ENCODE measurements at places on chromosomes 2 and 18.

- no peak for DNase-seq
These were observed 10.6 kb downstream of the PLCD4 start for GRCh38 chr2:218618102-218618860.

DNA sequence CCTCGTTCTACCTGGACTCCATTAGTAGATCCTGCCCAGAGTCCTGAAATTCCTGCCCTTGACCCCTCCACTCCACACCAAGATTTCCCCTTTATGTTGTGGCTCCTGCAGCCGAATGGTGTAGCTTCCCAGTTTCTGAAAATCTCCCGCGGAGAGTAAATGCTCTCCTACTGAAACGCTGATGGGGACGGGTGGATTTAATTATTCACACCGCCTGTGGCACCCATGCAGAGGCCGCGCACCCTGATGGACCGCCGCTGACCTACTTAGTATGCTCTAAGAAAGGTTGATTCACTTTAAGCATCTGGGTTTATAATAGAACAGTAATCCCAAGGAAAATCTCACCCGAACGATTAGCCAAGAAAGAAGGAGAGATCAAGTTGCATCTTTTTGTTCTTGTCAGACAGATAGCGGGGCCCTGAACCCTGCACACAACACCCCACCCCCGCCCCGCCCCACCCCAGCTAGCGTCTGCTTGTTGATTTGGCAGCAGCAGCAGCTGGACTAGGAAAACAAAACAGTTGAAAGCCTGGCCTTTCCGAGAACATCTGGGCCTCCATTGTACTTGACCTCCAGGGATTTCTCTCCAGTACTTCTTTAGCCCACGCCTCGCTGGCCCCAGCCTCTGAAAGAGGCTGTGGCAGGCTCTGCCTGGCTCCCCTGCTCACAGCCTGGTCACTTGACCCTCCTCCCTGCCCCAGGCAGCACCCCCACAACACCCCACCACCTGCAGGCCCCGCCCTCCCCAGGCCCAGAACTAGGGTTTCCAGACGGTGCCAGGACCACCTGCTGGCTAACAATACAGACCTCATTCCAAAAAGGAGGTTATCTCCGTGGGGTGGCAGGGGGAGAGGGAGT, 53.6 kb downstream of the DPYSL5 start:
- no peak for DNase-seq

DNA sequence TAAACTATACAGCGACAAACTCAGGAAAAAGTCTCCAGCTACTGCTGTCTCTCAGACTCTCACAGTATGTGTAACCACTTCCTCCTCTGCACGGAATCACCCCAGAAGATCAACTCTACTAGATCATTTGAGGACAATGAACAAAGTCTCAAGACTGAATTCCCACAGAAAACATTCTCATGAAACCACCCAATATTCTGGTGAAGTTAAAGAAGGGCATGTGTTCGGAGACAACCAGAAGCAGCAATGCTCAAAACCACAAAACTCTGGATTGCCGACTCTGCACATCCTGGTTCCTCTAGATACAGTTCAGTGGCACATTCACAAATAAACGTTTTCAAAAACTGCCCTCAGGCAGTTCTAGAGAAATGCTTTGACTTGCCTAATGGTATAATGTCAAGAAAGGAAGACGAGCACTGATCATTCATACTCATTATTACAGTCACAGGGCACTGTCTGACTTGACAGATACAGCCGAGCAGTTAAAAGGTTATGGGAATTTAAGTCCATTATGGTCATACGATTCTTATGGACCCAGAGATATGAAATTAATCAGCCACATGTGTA, 91.9 kb upstream of the STK17B start:
- DNase-seq: no peak

- no peak for DNase-seq
These were observed 11.7 kb downstream of the PFN4 start for GRCh38 chr2:24111407-24111901.

DNA sequence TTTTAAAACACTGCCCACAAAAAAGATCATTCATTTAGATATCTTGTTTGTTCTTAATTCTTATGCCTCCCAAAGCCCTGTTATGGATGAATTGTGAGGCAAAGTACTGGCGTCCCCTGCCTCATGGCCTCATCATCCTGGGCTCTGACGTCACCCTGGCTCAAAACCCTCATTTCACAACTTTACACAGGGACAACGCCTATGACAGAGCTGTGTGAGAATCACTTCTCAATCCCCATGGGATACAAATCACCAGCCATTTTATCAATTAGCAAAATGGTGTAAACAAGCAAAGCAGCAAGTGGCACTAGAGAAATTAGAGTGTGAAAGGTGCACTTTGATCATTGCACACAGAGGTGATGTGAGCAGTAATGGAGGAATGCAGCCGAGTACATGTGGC, 16.6 kb downstream of the FHOD3 start:
- DNase-seq: no peak

- no peak for DNase-seq
These were observed 233.4 kb upstream of the MYT1L start for GRCh38 chr2:2564300-2565078.

DNA sequence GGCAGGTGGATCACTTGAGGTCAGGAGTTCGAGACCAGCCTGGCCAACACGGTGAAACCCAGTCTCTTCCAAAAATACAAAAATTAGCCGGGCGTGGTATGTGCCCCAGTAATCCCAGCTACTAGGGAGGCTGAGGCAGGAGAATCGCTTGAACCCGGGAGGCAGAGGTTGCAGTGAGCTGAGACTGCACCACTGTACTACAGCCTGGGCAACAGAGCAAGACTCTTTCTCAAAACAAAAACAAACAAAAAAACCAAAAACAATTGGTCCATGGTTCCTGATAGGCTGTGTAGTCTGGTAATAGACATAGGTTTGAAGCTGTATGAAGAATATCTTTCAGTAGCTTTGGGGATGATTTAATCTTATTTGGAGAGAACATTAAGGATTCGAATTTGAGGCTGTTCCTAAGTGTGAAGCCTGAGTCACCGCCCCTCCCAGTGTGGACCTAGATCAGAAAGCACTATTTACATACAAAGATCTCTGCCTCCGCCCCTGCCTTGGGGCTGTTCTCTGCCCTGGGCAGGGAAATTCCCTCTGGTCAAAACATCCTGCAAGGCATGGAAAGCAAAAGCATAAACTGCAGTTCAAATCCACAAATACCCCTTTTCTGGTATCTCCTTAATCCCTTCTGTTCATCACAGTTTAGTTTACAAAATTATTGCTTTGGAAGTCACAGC, 52.8 kb upstream of the PMAIP1 start:
- DNase-seq: no peak

DNA sequence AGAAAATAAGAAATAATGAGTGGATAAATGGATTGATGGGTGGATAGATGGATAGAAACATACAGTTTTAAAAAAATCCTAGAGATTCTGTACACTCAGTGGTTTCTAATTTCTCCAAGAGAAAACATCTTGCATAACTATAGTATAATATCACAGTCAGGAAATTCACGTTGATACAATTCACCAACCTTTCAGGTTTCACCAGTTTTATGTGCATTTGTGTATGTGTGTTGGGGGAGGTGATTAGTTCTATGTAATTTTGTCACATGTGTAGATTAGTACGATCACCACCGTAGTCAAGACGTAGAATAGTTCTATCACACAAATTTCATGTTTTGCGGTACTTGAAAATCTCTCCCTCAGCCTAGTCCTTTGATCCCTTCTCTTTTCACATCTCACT, 288.2 kb upstream of the LRATD1 start:
- no peak for DNase-seq

GRCh38 chr2:207330912-207331311, 165.2 kb upstream of the KLF7 start:
- peak; percentile 86 for DNase-seq

- no peak for DNase-seq
These were observed 1.7 kb downstream of the SP140 start for GRCh38 chr2:230227216-230227615.

DNA sequence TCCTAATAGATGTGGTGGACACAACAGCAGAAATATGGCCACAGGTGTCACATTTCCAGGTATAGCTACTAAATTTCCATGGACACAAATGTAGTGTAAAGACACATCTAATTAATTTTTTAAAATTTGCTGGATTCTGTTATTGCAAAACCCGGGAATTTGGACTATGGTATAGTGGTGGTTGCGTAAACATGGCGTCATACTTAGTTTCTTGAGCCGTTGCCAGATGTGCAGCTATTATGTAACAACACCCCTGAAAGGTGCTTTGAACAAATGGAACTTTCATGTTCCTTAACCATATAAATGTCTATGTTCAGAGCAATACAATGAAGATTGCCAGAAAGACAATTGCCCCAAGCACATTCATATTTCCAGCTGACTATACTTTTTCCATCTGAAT, 85.9 kb downstream of the HRH4 start:
- DNase-seq: no peak

- DNase-seq: no peak
These were observed 230.0 kb upstream of the TPO start for GRCh38 chr2:1183300-1183699.

DNA sequence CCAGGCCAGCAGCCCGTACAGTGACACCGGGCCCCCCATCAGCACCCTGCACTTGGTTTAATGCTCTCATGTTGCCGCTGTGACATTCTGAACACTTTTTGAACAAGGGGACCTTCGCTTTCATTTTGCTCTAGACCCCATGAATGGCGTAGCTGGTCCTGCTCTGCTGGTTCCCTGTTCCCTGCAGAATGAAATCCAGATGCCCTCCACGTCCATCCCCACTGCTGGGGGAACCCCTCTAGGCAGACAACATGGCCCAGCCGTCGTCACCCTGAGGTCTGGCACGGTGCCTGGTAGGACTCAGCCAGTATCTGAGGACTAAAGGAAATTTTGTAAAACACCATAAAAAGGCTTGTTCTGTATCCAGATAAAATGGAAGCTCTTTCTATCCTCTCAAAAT, 128.6 kb downstream of the KCTD1 start:
- DNase-seq: no peak

DNA sequence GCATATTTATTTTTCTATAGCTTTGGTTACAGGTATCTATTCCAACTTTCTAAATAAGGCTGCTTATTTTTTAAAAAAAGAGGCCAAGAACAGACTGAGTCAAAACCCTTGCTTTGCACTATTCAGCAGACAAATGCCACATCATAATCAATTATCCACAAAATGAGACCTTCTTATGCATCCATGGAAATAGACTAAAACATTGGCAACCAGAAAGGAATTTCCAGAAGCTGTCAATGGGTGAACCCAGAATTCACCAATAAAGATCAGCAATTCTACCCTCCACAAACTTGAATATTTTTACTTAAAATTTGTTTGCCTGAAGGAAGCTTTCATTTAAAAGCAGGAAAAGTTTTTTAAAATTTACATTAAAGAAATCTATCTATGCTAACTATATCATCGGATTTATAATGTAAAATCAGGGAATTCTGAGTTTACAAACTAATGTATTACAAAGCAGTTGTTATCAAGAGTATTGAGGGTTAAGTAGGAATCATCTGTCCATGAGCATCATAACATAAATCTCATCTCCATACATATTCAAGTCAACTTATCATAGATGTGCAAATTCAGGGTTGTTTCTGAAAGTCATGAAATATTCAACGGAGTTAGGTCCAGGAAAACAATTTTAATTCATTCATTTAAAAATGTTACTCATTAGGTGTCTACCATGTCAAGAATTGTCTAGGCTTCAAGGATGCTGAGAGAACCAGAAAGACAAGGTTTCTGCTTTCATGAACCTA, 548.0 kb downstream of the SATB2 start:
- DNase-seq: no peak

- no peak for DNase-seq
These were observed 14.0 kb downstream of the YIPF4 start for GRCh38 chr2:32291746-32292145.

DNA sequence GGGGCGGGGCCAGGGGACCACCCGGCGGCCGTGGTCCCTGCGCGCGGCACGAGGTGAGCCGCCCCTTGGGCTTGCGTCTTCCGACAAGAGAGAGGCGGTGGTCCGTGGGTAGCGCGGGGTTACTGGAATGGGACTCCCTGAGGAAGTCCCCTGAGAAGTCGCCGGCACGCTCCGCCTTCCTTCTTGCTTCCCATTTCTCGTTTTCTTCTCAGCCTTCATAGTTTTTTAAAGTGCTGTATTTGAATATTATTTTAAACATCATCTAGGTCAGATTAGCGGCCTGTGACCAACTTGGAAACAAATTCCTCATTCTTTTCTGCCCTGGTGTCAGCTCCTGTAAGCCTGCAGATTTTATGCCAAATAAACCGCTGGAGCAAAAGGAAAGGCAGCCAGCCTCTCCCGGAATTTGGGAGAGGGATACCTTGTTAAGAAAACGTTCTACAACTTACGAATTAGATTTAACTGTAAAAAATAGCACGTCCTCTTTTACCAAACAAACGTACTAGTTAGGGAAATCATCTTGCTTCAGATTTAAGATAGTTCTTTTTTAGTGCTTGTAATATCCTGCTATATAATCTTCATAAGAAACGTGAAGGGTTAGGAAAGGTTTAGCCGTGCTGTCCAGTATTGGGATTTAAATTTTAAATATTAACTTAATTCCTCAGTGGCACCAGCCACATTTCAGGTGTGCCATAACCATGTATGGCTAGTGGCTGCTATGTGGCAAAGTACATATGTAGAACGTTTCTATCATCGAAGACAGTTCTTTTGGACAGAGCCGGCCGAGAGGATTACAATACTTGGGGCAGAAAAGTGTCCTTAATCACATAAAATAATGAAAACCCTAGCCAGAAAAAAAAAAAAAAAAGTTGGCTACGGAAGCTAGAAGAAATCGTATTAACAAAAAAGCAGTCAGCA, 628 bp upstream of the PTPN2 start:
- no peak for DNase-seq

- DNase-seq: no peak
These were observed 21.9 kb downstream of the PPP3R1 start for GRCh38 chr2:68230241-68231060.

- no peak for DNase-seq
These were observed 100.0 kb downstream of the SPOPL start for GRCh38 chr2:138601458-138602165.

DNA sequence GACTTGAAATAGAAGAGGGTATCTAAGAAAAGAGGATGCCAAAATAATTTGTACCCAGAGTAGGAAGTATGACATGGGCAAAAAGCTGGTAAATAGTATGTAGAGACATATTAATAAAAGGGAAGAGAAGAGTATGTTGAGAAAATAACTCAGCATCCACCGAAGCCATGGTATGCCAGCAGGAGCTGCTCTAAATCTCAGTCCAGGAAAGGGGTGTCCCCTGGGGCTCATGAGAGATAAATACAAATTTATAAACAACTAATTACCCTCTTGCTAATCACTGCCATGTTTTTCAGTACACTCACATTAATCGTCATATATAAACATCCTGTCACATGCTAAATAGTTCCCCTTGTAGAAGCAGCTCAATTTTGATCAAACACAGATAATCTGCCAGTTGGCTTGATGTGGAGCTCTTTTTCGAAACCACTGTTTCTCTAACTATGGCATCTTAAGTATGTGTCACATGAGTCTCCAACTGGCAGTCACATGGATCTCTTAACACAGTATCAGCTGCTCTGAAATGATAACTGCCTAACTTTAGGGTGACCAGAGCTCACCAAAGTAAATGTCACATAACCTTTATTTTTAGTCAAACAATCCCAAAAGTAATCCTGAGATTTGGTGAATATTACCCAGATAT, 31.9 kb downstream of the EXOC6B start:
- DNase-seq: no peak

All from non-pigmented ciliary epithelial cell (primary cell).